NB4 (cell line): ENCODE measurements at places on chromosomes 5 and 9.

- DNase-seq, result no peak
Observed at GRCh38 chr9:96751815-96752214, 26.1 kb downstream of the ZNF510 start.

DNA sequence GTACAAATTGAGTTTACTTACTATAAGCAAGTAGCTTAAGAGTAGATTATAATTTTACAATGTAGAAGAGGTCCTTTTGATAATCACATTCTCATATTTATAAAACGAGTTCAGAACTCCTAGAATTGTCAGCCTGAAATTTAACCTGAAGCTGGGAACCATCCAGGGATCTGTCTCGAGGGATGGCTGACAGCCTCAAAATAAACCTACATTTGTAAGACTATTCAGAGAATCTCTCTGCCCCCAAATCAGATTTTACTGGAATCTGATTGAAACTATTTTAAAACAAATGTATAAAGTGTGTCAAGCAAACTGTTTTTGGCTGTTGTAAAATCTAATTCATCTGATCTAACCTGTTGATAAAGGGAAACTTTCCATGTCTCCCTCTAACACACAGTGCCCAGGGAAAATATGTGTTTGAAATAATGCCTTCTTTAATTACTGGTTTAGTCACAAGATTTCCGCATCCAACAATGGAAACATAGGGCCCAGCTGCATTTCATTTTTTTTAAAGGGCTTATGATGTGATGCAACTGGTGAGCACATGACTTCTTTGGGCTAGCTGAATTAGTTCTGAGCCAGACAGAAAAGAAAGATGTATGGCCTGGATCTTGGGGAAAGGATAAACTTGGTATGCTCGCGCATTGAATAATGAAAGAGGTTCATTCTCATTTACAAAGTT is 30.3 kb downstream of the SLC25A46 start:
- DNase-seq, result no peak

- DNase-seq, result no peak
Observed at GRCh38 chr5:41510176-41510831, at the start of gene PLCXD3. Gene PLCXD3, minus strand, starts transcription at chr5:41510601. Its CDS starts 75 bp downstream, at chr5:41510526.

DNA sequence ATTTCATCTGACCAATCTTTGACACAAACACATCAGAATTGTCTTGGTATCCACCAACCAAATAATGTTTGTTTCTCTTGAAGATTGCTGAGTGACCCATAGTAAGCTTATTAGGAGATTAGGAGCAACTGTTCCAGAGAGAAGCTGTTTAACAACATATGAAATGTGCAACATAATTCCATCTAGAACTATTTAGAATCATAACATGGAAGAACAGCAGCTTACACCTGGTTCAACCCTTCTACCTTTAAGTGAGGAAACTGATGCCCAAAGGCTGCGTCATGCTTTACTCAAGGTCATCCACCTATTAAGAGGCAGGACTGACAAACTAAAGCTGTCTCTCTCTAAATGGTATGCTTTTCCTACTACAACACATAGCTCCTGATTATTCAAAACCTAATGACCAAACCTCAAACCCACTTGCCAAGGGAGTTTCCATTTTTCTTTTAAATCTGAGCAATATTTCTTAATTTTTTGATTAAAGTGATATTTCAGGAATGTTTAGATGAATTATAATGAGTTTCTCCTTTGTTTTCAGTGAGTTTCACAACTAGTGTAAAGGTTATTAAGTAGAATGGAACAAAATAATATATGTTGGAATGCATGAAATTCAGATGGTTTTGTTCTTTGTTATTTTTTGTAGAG is 545.9 kb downstream of the RAB3C start:
- DNase-seq, result no peak

- no peak for DNase-seq
Observed at GRCh38 chr9:16475257-16475656, 395.2 kb downstream of the BNC2 start.

GRCh38 chr5:122727112-122727541 is 47.8 kb upstream of the SNX2 start:
- DNase-seq, result no peak

DNA sequence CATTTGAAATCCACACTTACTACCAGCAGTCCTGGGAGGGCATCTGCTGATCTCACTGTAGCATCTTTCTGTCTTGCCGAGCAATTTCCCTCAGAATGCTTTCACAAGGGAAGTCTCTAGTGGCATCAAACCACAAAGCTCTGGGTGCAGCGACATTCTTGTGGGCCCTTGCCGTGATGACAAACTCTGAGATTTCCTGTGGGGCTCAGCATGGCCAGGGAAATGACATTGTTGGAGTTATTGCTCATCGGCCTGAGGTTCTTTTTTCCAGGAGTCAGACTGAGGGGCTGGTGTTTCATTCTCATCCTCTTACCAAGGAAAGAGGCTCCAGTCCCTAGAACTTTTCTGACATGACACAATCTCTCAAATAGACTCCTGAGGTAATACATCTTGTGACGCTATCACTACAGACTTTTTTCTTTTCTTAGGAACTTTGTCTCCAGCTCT is 51.4 kb downstream of the PFDN1 start:
- peak; percentile 85 for DNase-seq

GRCh38 chr9:126853667-126854066 is 6.8 kb upstream of the ZBTB34 start:
- DNase-seq, result no peak

DNA sequence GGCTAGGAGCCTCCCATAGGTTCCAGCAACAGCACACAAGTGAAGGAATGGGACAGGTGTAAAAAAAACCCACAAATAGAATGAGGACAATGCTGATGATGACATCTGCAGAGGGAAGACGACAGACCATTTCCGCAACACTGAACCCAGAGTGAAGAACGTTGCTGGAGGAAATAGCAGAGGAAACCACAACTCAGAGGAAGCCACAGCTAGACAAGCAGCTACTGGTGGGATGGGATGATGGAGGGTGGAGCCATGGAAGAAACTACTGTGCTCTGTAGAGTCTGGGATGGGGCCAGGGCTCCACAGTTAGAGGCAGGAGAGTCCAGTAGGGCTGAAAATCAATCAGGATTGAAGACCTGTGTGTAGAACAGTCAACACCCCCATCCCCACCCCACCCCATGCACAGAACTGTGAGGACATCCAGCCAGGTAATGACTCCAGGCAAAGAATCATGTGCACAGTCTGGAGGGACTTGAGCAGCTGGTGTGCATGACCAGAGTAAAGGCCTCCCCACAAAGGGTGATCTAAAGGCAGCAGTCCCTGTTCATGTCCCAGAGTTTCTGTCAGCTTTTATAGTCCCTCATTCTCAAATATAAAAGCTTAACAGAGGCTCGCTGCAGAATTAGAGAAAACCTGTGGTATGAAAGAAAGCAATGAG is 65.2 kb upstream of the SPIN1 start:
- DNase-seq, result peak; percentile 93

DNA sequence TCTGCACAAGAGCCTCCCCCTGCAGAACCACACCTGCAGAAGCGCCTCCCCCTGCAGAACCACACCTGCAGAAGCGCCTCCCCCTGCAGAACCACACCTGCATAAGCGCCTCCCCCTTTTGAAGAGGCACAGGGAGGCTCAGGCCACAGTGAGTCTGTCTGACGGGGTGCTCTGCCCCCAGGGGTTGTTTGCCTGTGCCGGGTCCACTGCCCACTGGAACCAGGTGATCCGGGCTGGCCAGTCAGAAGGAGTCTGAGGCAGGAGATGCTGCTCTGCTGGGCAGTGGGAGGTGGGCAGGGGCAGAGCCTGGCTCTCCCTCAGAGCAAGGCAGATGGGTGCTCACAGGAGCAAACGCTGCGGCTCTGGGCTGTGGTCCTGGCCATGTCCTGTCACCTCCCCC is 60.8 kb upstream of the RNU6ATAC start:
- DNase-seq, result no peak

- peak; percentile 83 for DNase-seq
Observed at GRCh38 chr5:140131967-140132409, 6.3 kb downstream of the IGIP start.

DNA sequence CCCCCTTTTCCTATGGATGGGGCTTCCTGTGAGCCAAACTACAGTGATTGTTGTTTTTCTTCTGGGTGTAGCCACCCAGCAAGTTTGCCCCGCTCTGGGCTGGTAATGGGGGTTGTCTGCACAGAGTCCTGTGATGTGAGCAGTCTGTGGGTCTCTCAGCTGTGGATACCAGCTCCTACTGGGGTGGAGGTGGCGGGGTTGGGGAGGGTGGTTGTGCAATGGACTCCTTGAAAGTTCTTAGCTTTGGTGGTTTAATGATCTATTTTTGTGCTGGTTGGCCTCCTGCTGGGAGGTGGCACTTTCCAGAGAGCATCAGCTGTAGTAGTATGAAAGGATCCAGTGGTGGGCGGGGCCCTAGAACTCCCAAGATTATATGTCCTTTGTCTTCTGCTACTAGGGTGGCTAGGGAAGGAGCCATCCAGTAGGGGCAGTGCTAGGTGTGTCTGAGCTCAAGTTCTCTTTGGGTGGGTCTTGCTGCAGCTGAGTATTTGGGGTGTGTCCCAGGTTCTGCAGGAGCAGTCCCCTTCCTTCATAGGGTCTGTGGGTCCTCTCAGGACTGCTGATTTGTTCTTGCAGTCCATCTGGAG is 275.6 kb upstream of the PAPPA start:
- no peak for DNase-seq

GRCh38 chr9:16241231-16241630 is 629.2 kb downstream of the BNC2 start:
- DNase-seq, result no peak

DNA sequence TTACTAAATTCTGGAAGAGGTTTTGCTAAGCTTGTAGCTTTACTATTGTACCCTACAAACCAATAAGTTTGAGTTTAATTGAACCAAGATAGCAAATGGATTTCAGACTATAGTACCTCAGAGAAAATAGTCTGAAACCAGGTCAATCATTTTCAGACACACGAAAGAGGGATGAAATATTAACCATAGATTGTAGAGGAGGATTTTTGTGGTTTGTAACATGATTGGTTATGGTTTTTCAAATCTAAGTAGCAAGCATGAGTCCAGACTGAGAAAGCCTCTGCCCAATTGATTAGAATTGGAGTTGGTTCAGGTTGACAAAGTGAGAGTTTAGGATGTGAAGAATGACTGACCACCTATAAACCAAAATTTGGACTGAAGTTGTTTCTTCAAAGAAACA is 562.7 kb upstream of the DMAC1 start:
- DNase-seq, result no peak

GRCh38 chr5:128358826-128359225 is 179.2 kb downstream of the FBN2 start:
- no peak for DNase-seq

GRCh38 chr5:178630475-178630930 is 3.7 kb upstream of the CLK4 start:
- DNase-seq, result no peak

DNA sequence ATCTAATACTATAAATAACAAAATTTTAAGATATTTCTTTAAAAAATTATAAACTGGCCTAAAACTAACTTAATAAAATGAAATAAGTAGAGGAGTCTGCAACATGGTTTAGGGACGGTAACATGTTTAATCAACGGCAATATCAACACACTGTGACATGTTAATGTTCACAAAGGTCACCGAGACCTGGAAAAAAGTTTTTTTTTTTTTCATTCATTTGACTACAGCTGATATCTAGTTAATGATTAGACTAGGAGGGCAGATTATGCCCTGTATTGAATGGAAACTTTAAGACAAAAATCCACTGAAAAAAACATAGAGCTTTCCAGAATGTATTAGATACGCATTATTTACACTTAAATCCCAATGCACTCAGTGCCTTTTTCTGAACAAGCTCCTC is 67.0 kb upstream of the CDK5RAP2 start:
- no peak for DNase-seq

GRCh38 chr5:135834639-135835529 is at the start of gene SLC25A48:
Gene SLC25A48, plus strand, starts transcription at chr5:135834663. Its CDS starts 185 bp downstream, at chr5:135834848.
- DNase-seq, result no peak

DNA sequence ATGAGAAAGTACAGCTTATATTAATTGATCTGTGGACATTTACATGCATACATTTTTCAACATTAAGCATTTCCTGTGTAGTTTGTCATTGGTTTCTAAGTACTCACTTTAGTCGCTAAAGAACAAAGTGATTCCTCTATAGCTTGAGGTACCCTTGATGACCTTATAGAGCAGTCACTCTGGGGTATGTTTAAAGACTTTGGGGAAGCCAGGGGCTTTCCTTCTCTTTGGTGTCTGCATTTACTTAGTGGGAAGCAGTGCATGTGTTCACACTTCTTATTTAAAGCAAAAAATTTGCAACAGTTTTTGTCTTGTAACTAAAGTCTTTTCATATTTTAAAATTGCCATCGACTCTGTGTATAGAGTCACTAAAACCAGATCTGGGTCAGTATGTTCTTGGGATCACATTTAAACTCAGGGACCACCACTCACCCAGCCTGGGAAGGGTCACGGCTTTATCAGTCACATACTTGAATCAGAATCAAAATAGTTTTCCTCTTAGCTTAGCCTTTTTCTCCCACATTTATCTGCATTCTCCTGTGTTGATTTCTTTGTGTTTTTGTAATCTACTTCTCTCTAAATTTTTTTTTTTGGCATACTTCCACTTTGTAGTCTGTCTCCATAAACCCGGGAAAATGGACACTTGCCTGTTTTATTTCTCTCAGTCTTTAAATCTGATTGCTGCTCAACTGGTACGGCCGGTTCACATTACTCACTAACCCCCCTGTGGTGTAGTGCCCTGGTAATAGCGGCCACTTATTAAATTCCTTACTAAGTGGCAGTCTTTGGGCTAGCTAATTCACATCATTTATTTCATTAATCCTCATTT is 143.9 kb upstream of the FBN2 start:
- no peak for DNase-seq

DNA sequence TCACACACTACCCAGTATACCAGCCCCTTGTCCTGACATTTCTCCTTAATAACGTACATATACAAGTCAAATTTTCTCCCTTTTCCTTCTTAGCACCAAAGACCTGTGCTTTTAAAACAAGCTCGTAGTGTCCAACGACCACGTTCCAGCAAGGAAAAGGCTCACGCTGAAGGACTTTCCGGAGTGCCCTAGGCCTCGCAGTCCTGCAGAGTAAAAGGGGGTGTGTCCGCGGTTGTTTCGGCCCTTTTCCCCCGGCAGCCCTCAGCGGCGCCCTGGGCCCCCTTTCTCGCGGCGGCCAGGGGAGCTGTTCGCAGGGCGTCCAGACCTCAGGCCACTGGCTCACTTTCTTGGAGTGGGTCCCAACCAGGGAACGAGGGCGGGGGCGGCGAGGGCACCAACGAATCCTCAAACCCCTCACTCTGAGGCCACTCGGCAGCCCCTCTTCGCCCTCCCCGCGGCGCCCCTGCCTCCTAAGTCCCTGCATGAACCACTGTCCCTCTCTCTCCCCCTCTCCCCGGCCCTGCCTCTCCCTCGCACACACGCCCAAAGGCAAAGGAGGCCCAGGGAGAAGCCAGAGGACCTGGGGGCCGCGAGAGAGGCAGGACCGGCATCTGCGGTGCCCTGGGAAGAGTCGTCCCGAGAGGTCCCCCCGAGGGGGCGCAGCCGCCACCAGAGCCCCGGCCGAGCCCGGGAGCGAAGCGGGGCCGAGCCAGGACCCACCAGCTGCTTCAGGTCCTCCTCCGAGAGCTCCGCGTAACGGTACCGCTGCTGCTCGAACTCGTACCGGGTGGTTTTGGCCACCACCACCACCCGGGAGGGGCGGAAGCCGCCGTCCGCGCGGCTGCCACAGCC is 720 bp downstream of the NADK2 start:
- DNase-seq, result peak; percentile 82
